ENCODE measurements at places on chromosomes 4 and X. TPM values are rescaled to one million over a fixed set of nuclear protein-coding genes. Genes with fewer than 3 reads are reported as not detected.

SHISA3 gene
- not detected for total RNA-seq

NOP14 gene
- 23.3 TPM for total RNA-seq

HHIP gene
- 1.7 TPM for total RNA-seq

GRCh38 chr4:75249739-75250138 lies 264.5 kb downstream of the RCHY1 start:
- no peak for DNase-seq

DNA sequence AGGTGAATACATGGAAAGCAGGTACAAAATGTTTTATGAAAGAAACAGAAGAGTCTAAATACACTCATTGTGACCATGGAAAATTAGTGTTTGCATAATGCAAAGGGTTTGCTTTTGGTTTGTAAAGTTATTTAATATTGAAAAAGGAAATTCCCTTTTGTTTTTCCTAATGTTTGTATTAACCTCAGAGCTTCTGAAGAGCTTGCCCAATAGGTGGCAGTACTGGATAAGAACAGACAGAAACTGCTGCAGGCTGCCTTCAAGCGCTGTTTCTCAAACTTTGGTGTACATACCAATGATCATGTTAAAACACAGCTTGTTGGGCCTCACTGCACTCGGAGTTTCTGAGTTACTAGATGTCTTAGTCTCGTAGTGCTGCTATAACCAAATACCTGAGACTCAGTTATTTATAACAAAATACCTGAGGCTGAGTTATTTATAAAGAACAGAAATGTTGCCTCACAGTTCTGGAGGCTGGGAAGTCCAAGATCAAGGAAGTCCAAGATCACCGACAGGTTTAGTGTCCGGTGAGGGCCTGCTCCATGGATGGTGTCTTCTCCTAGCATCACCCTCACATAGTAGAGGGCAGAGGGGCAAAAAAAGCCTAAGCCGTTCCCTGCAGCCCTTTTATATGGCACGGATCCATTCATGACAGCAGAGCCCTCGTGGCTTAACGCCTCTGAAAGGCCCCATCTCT lies 54.2 kb downstream of the SUPT20HL2 start:
- peak; percentile 51 for DNase-seq

DNA sequence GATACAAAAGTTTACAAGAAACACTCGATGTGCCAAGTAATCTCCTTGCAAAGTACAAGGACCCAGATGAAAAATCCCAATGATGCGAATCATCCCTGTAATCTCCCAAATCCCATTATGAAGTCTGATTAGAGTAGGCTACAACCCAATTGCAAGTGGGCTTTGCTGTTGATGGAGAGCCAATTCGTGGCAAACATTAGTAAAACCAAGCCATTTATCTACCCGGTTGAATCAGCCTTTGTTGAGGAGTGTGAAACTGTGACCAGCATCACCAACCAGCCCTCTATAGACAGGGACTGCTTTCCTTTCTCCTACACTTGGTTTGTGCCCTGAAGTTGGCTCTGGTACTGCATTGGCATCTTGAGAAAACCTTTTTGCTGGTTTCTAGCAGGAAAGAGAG lies 1.2 kb upstream of the PRPS2 start:
- DNase-seq, result no peak

DNA sequence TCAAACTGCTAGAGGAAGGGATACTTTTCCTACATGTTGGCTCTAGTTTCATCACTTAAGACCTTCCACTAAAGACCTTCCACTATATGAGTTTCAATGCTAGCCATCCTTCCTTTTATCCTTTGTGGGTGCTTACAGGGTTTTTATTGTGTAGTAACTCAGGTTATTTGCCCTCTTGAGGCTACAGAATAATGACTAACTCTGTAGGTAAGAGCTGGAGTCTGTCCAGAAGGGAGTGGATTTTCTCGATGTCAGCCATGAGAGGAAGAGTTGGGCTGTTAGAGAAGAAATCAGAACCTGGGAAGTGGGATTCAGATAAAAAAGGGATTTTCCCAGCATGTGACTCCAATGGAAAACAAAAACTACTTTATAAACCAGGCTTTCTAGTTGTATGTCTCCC lies 27.5 kb upstream of the HERC5 start:
- DNase-seq, result no peak

DNA sequence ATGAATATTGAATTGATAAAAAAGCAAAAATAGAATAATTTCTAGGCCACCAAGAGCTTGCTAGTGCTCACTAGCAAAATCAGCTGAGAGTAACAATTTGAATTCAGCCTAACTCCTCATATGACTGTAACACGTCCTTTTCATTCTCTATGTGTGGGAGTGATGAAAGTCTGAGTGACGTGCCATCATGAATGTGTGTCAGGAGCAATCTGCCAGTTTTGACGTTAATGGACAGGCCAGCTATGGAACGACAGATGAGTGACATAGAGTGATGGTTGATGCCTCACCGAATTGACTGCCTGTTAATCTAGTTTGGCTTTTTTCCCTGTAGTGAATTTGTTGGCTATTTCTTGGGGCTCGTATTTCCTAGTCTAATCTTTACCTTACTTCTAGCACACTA lies 200.7 kb downstream of the TLL1 start:
- DNase-seq, result no peak

- DNase-seq, result peak; percentile 13
These were observed 885 bp downstream of the CCDC110 start for GRCh38 chr4:185470501-185471195.

GRCh38 chr4:2534904-2535375 lies 1.5 kb upstream of the FAM193A start:
- no peak for DNase-seq

GRCh38 chr4:54657551-54658251 lies at the start of gene KIT:
KIT (plus strand) TSS chr4:54657957; CDS start chr4:54658015, 58 bp downstream.
- DNase-seq, result no peak

Data from LHCN-M2 (cell line).